ENCODE measurements at places on chromosomes 16 and 17.

DNA sequence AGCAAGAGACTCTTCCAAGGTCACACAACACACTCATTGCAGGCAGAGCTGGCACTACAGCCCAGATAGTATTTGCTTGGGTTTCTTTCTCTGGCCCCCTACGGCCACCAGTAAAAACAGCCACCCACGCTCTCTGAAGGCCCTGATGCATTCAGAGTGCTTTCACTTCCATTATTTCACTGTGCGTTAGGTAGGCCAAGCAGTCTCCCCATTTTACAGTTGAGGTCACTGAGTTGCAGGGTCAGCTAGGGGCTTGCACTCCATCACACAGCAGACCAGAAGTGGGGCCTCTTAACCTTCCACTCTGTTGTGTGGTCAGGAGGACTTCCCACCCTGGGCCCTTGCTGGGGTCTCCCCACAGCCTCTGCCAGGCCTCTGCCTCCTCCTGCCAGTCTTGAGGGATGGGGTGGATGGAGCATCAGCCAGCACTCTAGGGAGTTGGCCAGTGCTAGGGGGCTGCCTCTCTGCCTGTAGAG lies 2.5 kb downstream of the TBX21 start:
- DNase-seq = no peak

DNA sequence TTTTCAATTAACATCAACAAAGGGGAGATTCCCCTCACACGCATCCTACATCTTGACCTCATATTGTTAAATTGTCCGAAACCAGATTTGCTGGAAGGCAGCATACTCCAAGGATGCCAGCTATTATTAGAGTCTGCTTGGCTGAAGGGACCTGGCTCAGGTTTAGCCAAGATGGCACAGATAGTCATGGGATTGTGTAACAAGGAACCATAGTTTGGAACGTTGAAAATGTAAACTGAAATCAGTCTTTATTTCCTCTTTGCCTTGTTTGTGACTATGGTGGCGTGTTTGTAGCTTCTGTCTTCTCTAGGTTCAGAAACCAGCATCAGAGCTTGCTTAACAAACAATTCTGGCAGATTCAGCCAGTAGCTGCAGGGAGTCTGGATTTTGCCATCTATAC lies 5.9 kb downstream of the ARSG start:
- no peak for DNase-seq

- no peak for DNase-seq
These were observed 7.3 kb downstream of the MFSD6L start for GRCh38 chr17:8791910-8792270.

DNA sequence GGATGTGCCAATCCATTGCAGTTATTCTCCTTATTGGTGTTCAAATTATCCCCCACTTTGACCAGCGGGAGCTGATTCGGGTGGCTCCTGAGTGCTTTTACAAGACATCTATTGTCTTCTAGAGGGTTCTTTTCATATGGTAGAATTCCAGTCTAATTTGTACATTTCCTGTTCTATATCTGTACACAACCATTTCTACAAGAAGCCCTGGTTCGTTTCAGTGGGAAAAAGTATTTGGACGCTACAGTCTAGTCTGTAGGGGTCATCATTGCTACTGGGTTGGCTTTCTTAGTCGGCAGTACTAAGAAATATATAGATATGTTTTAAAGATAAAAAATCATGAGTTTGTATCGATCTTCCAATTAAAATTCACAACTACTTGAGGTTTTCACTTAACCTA lies 262.6 kb downstream of the MAP2K6 start:
- no peak for DNase-seq

GRCh38 chr17:73644145-73645049 lies at the start of gene SDK2:
Gene SDK2, minus strand, starts transcription at chr17:73644445. Its CDS starts 357 bp downstream, at chr17:73644088.
- peak; percentile 32 for DNase-seq

- no peak for DNase-seq
These were observed 18.1 kb downstream of the TMC7 start for GRCh38 chr16:19001788-19002187.

DNA sequence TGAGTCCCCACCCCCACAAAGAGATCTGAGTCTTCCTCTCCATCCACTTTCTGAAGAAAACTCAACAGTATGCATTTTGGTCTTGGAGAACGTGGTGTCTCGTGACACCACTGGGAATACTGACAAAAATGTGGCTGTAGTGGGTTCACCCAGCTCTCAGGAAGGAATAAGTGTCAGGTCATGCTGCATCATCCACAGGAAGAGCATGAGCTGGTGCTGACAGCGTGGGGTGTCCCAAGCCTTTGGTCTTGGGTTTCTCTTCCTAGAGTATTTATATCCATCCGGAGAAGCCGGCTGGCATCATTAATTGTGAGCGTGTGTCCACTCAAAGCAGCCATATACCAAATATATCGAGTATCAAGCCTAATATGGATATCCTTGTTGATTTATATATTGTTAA lies 55.9 kb downstream of the C17orf67 start:
- no peak for DNase-seq

GRCh38 chr16:86734543-86735460 lies 156.5 kb downstream of the FOXL1 start:
- no peak for DNase-seq

GRCh38 chr17:47649972-47650524 lies 329 bp downstream of the KPNB1 start:
- DNase-seq = no peak

GRCh38 chr16:23855010-23855409 lies 19.2 kb downstream of the PRKCB start:
- no peak for DNase-seq

DNA sequence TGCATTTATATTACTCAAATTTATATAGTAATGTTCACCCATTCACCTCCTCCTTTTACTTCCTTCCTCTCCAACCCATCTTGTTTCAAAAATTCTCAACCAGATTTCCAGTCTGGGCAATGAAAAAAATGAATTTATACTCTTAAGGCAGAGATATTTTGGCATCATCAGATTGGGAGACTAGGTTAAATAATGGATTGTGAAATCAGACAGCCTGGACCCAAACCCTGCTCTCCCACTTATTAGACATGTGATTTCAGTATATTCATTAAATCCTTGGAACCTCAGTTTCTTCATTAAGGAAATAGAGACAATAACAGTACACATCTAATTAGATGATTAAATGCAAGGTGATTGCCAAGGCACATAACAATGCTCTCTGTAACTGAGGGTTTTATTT lies 7.8 kb downstream of the ACSM1 start:
- DNase-seq = no peak

DNA sequence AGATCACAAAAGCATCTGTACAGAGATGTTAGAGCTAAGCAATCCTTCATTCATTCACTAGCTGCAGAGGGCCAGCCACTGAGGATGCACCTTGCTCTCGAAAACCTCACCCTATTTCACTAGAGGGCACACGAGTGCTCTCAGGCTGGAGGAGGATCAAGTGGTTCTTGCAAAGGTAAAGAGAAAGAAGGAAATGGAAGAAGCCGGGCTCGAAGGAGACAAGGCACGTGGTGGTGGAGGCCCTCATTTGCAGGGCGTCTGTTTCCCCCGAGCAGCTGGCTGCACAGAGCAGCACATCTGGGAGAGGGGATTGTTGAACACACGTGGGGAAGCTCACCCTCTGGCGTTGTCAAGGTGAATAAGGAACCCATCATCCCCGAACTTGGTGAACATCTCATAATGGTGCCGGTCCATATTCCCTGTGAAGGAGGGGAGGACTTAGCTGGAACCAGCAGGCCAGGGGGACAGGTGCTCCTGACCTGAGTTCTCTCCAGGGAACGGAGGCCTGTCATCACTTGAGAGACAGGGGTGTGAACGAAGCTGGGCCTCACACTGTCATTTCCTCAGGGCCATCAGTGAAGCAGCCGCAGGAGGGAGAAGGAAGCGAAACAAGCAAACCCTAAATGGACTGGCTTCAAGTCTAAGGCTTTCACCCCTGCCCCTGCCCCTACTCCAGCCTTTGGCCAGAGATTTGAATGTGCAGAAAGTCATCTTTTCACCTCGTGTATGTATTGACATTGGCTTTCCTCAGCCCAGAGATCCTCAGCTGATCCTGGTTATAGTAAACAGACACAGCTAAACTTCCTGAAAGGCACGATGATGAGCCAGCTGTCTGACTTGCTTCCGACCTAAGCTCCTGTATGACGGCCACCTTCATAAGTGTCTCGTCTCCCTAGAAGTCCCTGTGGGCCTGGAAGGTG lies 27.6 kb downstream of the PRKAR1A start:
- DNase-seq = peak; percentile 47

GRCh38 chr16:87657621-87658192 lies 55.4 kb downstream of the JPH3 start:
- DNase-seq = peak; percentile 49

- DNase-seq = no peak
These were observed 1.8 kb upstream of the JMJD8 start for GRCh38 chr16:685967-686366.

- DNase-seq = no peak
These were observed 63.9 kb downstream of the NETO2 start for GRCh38 chr16:47079860-47080259.

GRCh38 chr16:30399435-30400186 lies 4.4 kb downstream of the ZNF48 start:
- DNase-seq = no peak

DNA sequence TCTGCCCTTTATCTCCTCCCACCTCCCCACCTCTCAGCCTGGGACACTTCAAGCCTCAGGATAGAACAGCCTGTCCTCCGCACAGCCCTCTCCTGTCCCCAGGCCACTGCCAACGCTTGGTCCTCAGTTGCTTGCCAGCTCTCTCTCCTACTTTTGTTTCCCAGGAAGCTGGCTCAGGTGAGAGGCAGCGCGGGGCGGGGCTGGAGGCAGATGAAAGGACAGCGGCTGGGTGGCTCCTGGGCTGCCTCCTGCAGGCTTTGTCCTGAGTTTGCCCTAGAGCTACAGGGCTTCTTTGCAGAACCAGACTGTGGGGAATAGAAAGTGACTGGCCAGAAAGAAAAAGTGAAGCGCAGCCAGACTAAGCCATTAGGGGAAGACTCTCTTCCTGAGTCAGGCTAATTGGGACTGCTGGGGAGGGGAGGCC lies 48.2 kb upstream of the CDC42EP4 start:
- peak; percentile 29 for DNase-seq

DNA sequence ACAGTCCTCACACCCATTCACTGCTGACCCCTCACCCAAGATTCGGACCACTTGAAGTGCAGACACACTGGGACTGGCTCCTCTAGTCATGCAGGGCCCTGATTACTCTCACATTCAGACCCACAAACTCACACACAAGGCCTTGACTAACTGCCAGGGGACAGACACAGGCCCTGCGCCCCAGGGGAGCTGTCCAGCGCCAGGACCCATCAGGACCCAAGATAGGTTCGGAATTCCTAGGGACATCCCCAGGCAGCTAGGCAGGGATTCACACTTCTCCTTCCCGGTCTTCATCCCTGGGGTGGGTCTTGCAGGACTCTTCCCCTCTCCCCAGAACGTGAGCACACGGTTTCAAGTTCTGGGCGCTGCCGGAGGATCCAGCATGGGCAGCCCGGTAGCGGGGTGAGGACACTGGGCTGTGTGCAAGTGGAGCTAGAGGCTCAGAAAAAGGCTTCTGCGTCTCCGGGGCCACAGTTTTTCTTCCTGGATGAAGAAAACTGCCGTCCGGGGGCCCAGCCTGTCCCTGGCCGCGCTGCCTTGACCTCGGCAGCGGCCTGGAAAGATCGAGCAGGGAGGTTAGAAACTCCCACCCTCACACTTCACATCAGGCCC lies 1.6 kb downstream of the SEZ6 start:
- DNase-seq = peak; percentile 30

DNA sequence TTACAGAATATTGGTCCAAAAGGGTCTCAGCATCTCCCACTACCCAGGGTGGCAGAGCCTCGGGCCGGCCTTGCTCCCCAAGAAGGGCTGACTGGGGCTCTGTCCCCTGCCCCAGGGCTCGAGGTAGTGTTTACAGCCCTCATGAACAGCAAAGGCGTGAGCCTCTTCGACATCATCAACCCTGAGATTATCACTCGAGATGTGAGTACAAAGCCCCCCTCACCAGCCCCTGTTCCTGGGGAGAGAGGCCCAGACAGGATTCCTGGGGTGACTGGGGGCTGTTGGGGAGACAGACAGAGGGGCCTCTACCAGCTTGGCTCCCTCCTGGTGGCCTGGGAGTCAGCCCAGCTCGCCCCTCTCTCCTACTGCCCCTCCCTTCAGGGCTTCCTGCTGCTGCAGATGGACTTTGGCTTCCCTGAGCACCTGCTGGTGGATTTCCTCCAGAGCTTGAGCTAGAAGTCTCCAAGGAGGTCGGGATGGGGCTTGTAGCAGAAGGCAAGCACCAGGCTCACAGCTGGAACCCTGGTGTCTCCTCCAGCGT lies 6.1 kb upstream of the NLRC5 start:
- no peak for DNase-seq

DNA sequence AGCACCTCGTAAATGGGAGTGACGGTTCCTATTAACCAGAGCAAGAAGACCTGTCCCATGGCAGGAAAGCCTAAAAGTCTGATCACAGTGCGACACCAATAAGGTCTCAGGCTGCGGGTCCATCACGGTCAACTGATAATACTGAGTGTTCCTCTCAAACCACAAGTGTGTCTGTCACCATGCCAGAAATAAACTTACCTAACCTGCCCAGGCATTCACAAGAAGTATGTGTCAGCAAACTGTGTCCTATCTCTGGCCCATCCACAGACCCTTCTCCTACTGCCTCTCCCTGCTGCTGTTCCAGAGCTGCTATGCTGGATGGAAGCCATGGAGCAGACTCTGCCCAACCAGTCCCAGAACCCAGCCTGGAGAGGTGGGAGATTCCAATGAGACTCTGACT lies 73.5 kb downstream of the ZNF423 start:
- no peak for DNase-seq

DNA sequence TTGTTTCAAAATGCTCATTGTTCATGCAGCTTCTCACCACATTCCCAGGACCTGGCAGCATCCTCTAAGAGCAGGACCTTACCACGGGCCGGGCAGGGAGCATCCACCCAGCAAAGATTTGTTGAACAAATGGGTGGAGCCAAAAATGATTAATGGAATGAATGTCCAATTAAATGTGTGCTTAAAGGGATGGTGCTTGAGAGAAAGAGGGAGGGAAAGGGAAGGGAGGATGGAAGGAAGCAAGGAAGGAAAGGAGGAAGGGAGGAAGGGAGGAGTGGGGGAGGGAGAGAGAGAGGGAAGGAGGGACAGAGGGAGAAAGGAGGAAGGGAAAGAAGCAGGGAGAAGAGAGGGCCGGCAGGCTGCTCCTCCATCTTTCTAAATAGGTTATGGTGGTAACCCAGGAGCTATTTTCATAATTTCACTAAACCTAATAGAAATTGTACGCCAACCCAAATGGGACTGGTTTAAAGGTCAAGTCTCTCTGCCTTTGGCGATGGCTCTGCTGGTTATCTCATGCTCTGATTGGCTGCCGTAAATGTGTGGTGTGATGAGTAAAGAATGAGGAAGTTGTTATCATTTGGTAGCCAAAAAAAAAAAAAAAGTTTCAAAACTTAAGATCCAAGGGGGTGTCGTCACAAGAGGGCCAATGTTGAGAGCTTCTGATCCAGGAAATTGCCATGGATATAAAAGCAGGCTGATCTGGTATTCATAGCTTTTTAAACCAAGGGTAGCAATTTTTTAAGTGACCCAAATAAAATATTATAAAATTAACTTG lies 126.7 kb upstream of the FOXF1 start:
- no peak for DNase-seq

DNA sequence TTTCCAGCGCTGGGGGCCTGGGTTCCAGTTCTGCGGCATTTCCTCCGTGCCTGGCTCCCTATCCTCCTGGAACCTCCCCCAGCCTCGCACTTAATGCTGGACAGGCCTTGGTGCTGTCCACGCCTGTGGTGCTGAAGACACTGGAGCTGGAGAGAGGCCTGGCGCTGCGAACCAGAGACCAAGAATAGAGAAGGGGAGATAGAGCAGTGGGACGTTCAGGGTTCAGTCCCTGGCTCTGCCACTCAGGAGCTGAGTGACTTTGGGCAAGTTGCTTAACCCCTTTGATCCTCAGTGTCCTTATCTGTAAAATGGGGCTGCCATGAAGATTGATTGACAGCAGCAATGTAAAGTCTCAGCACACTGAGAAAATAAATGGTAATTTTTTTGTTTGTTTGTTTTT lies 11.9 kb downstream of the SBK1 start:
- DNase-seq = peak; percentile 70

All from testis (tissue), 5 donors.